ENCODE measurements at places on chromosomes 13 and 19.

DNA sequence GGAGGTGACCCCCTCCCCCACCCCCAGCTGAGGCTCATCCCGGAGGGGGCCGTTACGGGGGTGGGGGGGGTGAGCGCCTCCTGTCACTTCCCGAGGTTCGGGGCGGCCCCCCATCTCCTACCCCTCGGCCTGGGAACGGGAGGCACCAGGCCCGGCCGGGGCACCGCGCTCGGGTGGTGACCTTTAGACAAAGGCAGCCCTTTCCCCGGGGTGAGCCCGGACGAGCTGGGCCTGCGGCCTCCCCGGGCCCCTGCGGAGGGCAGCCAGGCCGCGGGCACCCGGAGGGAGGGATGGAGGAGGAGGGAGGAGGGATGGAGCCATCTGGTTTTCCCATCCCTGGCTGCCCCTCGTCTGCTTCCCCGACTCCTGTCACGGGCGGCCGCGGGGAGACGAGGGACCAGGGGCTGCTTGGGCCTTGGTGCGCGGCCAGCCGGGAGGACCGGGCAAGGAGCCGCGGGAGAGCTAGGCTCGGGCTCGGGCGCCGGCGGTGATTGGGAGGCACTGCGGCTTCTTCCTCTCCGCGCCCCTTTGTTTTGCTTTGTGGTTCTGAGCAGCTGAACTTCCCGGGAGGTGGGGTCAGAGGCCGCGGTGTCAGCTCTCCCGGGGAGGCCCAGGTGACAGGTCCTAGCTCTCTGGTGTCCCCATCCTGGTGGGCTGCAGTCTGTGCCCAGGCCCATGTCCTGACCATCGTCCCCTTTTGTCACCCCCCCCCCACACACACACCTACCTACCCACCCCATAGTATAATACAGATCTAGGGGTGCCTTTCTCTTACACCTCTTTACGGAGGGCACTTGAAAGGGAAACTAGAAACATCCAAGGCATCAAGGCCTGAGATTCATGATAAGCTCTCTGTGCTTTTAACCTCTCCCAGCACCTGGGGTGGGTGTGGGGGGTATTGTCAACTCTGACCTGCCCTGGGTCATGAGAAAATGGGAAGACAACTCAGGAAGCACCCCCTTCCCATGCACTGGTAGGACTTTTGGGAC lies 1.3 kb downstream of the BICRA start:
- DNase-seq = peak; percentile 51

DNA sequence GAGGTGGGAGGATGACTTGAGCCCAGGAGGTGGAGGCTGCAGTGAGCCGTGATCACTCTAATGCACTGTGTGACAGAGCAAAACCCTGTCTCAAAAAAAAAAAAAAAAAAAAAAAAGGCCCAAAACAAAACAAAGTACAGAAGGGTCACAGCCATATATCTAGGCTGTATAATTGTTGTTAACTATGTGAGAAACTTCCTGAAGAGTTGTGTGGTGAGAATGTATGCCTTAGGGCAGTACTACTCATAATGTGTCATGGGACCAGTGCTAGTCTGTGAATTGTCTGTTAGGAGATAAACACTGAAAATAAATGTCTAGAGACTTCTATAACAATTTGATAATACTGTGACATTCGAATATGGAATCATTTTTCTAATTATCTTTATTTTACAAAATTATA lies 43.1 kb downstream of the PAN3 start:
- peak; percentile 51 for DNase-seq

- DNase-seq = no peak
Observed at GRCh38 chr19:32040236-32040635, 305.2 kb upstream of the ZNF507 start.

- DNase-seq = no peak
Observed at GRCh38 chr19:12015015-12015752, 20.3 kb downstream of the ZNF433 start.

- no peak for DNase-seq
Observed at GRCh38 chr13:100305398-100305797, 216.5 kb downstream of the PCCA start.

DNA sequence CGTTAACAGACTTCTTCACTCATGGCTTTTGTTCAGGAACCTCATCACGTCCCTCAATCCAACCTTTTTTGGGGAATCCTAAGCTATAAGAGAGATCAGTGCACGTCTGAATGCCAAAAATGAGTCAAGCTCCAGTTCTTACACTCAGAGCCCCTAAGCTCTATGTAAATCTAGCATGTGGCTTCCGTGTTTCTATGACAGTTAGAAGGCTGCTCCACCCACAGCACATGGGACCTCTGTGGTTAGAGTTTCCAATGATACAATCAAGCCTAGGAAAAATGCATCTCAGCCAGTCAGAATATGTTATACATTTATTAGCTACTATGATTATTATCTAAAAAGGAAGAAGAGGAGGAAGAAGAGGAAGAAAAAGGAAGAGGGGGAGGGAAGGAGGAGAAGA lies 135.9 kb downstream of the ENOX1 start:
- DNase-seq = no peak

GRCh38 chr13:26847281-26847680 lies 86.7 kb upstream of the GPR12 start:
- DNase-seq = no peak

- DNase-seq = no peak
Observed at GRCh38 chr19:30204721-30205120, 167.5 kb upstream of the ZNF536 start.

Data from dermis blood vessel endothelial cell (primary cell).